ENCODE measurements at places on chromosomes 12 and 14. TPM values are rescaled to one million over a fixed set of nuclear protein-coding genes. Genes with fewer than 3 reads are reported as not detected.
A peak's percentile ranks its signal among the peaks of the same experiment; 100 is the strongest.

DNA sequence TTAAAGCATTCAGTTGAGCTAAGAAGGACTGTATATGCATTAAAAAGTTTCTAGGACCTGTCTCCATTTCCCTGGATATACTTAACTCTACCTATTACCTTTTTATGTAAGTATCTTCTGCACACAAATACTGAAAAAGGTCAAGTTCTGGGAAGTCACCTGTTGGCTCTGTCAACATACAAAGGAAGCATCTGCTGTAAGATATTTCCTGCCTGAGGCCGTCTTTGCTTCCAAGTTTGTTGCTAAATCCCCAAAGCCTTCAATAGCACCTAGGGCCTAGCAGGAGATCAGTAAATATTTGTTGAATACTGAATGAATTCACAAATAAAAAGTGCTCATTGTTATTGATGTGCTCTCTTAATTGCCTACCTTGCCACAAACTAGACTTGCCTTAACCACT lies 188.4 kb downstream of the DUSP6 start:
- no peaks in the 10 kb centered on the region for H3K27me3 ChIP-seq
- H3K4me1 ChIP-seq = peaks cover 6% of the 10 kb centered on the region
- H3K36me3 ChIP-seq = no peaks in the 10 kb centered on the region
- no peak for DNase-seq
- no peak overlapping the region for H3K27ac ChIP-seq

DNA sequence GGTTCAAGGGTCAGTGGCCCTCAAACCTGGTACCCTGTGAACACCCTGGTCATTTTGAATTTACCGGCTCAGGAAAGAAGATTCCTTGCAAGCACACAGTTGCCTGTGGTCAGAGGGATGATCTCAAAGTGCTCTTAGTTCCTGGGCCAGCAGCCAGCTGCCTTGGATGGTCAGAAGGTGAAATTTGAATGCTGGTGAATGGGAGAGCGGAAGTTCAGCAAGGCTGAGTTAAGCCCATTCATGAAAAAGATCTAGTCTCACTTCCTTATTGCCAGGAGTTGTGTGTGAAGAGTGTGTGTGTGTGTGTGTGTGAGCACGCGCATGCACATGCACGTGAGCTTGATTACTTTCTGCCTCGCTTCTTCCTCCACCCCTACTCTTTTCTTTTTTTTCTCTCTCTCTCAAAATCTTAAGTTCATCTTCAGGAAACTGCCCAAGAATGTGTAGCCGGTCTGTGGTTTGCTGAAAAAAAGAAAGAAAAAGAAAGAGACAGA lies 155.5 kb upstream of the CCND2 start:
- H3K27me3 ChIP-seq = no peaks in the 10 kb centered on the region
- no peaks in the 10 kb centered on the region for H3K36me3 ChIP-seq
- no peak for DNase-seq
- peak overlapping the region; percentile 42 for H3K4me3 ChIP-seq
- peaks cover 30% of the 10 kb centered on the region for H3K4me1 ChIP-seq

- no peak overlapping the region for H3K27ac ChIP-seq
- no peak for DNase-seq
- no peaks in the 10 kb centered on the region for H3K27me3 ChIP-seq
- no peaks in the 10 kb centered on the region for H3K4me1 ChIP-seq
- H3K4me3 ChIP-seq = no peak overlapping the region
- peaks cover 49% of the 10 kb centered on the region for H3K36me3 ChIP-seq
Measured at GRCh38 chr12:95057424-95057823, 16.0 kb downstream of the NR2C1 start.

GRCh38 chr14:69259527-69260189 lies at the start of gene GALNT16:
TSS of gene GALNT16 (plus strand) at chr14:69260158. CDS start at chr14:69260291, 133 bp downstream.
- no peaks in the 10 kb centered on the region for H3K4me1 ChIP-seq
- no peak within 1 kb of the TSS for H3K4me3 ChIP-seq
- no peak within 1 kb of the TSS for H3K27ac ChIP-seq
- no peaks in the 10 kb centered on the region for H3K36me3 ChIP-seq
- no peak for DNase-seq
- peaks cover 18% of the 10 kb centered on the region for H3K27me3 ChIP-seq

- H3K4me1 ChIP-seq = no peaks in the 10 kb centered on the region
- no peaks in the 10 kb centered on the region for H3K36me3 ChIP-seq
- no peaks in the 10 kb centered on the region for H3K27me3 ChIP-seq
- H3K4me3 ChIP-seq = no peak overlapping the region
Measured at GRCh38 chr14:66401449-66402095, 84.6 kb upstream of the CCDC196 start.

DNA sequence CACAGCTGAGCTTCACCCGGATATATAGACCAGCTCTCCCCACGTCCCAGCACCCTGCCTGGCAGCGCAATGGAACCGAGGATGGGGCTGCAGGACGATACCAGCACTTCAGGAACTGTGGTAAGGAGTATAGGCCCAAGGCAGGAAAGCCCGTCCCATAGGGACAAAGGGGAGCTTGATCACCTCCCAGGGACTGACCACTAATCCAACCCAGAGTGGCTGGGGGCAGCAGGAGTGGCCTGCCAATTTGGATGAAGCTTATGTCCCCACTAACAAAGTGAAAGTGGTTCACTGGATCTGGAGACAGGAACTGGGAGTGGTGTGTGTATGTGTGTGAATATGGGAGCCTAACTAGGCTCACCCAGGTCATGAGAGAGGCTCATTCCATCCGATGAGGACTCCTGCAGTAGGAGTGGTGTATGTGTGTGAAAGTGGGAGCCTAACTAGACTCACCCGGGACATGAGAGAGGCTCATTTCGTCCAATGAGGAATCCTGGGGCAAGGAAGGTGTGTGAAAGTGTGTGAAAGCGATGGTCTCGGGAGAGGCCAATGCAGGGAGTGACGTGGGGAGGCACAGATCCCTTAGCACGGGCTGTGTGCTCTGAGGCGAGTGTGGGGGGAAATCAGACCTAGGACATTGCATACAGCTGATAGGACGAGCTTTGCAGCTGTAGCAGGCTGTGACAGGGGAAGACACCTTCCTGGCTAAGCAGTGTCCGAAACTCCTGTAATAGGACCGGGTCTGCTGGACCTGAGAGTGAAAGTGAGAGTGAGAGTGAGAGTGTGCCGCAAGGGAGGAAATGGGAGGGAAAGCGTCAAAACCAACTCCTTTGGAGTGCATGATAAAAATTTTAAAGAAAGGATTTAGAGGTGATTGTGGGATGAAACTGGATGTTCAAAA lies 25.7 kb downstream of the KLRK1 start:
- H3K4me3 ChIP-seq = peak overlapping the region; percentile 97
- DNase-seq = no peak
- H3K27me3 ChIP-seq = no peaks in the 10 kb centered on the region
- peaks cover 52% of the 10 kb centered on the region for H3K4me1 ChIP-seq
- no peaks in the 10 kb centered on the region for H3K36me3 ChIP-seq
- H3K27ac ChIP-seq = peak overlapping the region; percentile 80

- no peaks in the 10 kb centered on the region for H3K36me3 ChIP-seq
- no peak for DNase-seq
- H3K27me3 ChIP-seq = no peaks in the 10 kb centered on the region
- no peak overlapping the region for H3K27ac ChIP-seq
Measured at GRCh38 chr12:62468935-62469334, 2.3 kb downstream of the MON2 start.

DNA sequence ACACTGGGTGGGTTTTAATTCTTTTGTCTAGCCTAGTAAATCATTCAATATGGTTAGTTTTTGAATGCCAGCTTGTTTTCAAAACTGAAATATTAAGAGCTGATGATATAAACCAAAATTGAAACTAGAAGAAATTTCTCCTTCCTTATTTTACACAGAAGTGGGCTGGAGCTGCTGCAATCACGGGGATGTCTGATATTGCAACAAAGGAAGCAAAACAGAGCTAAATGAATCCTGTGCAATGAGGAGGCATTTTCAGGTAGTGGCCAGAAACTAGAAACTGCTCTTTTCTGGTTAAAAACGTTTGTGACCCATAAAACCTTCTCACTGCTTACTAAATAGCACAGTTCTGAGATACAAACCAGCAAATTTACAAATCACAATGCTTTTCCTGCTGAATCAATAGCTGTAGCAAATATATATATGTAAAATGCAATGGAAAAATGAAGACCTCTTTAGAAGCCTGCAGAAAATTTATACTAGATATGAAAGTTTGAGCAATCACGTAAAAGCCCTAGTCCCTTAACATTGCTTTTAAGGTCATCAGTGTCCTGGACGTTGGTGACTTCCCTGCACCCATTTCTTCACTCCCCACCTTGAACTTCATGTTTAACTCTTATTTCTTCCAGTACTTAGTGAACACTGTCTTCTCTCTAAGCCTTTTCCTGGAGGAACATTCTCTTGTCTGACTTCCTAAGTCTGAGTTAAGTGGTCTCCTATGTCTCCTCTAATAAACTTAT lies 15.9 kb upstream of the LRRK2 start:
- no peak overlapping the region for H3K4me3 ChIP-seq
- no peak for DNase-seq
- no peaks in the 10 kb centered on the region for H3K27me3 ChIP-seq
- no peaks in the 10 kb centered on the region for H3K36me3 ChIP-seq
- no peaks in the 10 kb centered on the region for H3K4me1 ChIP-seq

DNA sequence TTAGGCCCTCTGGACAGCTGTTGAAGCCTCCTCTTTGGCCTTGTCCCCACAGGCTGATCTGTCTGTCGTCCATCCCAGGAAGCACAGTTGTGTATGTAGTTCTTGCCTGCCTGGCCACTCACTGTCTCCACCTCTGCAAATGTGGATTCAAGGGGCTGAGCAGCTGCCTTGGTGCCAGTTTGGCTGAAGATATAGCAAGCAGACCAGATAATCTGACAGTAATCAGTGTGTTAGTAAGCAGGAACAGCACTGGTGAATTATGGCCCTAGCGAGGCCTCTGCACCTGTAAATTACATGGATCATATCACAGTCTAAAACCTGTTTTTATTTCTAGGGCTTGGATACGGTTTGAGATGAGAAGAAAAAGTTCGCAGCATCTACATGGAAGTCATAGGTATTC lies 282.5 kb upstream of the NOS1 start:
- no peak overlapping the region for H3K4me3 ChIP-seq
- H3K27ac ChIP-seq = no peak overlapping the region
- no peaks in the 10 kb centered on the region for H3K36me3 ChIP-seq
- no peaks in the 10 kb centered on the region for H3K4me1 ChIP-seq

GRCh38 chr12:131120831-131121271 lies 167.1 kb downstream of the ADGRD1 start:
- no peak for DNase-seq
- H3K4me3 ChIP-seq = no peak overlapping the region
- H3K27me3 ChIP-seq = no peaks in the 10 kb centered on the region
- H3K4me1 ChIP-seq = no peaks in the 10 kb centered on the region
- no peak overlapping the region for H3K27ac ChIP-seq
- H3K36me3 ChIP-seq = no peaks in the 10 kb centered on the region

DNA sequence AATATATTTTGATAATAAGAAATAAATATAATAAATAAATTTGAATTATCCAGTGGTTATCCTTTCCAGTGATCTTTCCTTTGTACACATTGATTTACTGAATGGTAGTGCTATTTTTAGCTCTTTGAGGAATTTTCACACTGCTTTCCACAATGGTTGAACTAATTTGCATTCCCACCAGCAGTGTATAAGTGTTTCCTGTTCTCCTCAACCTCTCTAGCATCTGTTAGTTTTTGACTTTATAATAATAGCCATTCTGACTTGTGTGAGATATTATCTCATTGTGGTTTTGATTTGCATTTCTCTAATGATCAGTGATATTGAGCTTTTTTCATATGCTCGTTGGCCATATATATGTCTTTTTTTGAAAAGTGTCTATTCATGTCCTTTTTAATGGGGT lies 333.7 kb downstream of the RAD51B start:
- no peak overlapping the region for H3K4me3 ChIP-seq
- no peaks in the 10 kb centered on the region for H3K4me1 ChIP-seq
- no peaks in the 10 kb centered on the region for H3K36me3 ChIP-seq
- DNase-seq = no peak
- no peaks in the 10 kb centered on the region for H3K27me3 ChIP-seq
- no peak overlapping the region for H3K27ac ChIP-seq

DNA sequence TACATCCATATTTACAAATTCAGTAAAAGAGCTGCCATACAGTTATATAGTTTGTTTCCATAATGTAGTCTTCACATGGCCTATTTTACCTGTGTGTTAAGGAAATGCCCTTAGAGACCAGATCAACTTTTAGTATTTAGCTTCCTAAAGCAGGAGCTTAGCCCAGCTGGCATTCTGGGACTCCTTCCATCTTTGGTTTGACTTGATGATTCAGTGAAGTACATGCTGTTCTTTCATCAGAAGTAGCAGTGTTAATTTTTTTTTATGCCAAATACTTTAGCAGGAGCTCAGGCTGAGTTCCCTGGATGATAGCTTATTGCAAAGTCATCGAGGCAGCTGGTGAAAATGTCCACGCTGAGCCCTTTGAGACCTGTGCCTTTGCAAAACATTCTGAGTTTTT lies 101.0 kb downstream of the FOXG1 start:
- no peaks in the 10 kb centered on the region for H3K36me3 ChIP-seq
- no peaks in the 10 kb centered on the region for H3K4me1 ChIP-seq
- no peak overlapping the region for H3K4me3 ChIP-seq
- H3K27me3 ChIP-seq = no peaks in the 10 kb centered on the region
- H3K27ac ChIP-seq = no peak overlapping the region
- DNase-seq = no peak

GRCh38 chr14:60616461-60616959 lies 32.8 kb downstream of the SIX1 start:
- H3K36me3 ChIP-seq = no peaks in the 10 kb centered on the region
- no peak overlapping the region for H3K27ac ChIP-seq
- no peaks in the 10 kb centered on the region for H3K4me1 ChIP-seq
- no peaks in the 10 kb centered on the region for H3K27me3 ChIP-seq

DNA sequence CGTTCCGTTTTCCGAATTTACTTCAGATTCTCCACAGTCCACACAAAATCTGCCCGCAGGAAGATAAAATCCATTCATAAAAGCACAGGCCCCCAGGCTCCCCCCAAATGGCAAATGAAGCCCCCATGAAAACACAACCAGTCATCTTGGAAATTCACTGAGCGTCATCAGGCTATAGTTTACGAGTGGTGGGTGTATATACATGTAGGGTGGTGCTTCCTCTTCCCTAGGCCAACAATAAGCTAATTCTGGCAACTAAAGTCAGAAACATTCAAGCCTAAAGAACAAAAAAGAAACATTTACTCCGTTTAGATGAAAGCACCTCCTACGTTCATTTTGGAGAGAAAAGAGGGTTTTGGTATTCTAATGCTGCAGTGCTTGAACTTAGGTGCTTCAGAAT lies 5.8 kb downstream of the GPR68 start:
- DNase-seq = no peak
- H3K36me3 ChIP-seq = peaks cover 6% of the 10 kb centered on the region
- H3K27ac ChIP-seq = no peak overlapping the region
- H3K4me3 ChIP-seq = no peak overlapping the region

DNA sequence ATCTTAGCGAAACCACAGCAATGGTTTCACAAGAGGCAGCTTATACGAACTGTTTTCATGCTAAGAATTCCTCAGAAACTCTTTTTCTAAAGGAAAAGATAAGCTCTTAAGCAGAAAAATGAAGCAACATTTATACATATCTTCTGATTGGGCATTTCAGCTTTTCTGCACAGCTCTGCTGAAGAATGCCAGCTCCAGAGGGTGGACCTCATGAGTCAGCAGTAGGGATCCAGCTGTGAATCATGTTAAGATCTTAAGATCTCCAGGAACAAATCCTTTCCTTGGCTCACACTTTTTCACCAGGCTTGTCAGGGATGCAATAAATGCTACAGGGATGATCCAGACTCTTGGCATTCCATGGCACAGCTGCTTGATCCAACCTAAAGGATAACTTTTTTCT lies 477.1 kb upstream of the CCDC196 start:
- H3K27me3 ChIP-seq = no peaks in the 10 kb centered on the region
- no peak overlapping the region for H3K4me3 ChIP-seq
- no peak for DNase-seq
- H3K4me1 ChIP-seq = no peaks in the 10 kb centered on the region
- no peaks in the 10 kb centered on the region for H3K36me3 ChIP-seq

SERPINA9 gene
- total RNA-seq = not detected

KLHDC2 gene
- 28.9 TPM for total RNA-seq

SMCO3 gene
- not detected for total RNA-seq

LRRC43 gene
- 0.18 TPM for total RNA-seq

FBXW8 gene
- 10.2 TPM for total RNA-seq

C14orf132 gene
- 0.61 TPM for total RNA-seq

All from CD8-positive, alpha-beta memory T cell (primary cell).